ENCODE measurements at places on chromosomes 3 and 15. TPM values are rescaled to one million over a fixed set of nuclear protein-coding genes. Genes with fewer than 3 reads are reported as not detected.

DNA sequence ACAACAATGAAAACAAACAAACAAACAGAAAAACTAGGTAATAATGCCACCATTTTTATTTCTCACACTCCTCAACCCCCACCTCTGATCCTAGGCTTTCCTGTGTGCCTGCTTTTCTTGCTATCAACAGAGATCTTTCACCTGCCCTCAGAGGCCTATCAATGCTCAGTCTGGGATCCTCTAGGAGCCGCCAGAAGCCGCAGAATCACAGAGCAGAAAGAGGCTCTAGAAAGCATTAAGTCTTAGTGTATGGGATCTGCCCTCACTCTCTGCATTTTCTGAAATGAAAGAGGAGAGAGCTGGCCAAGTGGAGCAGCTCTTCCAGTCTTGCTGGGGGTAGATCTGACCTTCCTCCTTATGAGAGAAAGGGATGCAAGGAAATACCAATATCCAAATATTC, 306.8 kb downstream of the TUSC7 start:
- no peak for DNase-seq

DNA sequence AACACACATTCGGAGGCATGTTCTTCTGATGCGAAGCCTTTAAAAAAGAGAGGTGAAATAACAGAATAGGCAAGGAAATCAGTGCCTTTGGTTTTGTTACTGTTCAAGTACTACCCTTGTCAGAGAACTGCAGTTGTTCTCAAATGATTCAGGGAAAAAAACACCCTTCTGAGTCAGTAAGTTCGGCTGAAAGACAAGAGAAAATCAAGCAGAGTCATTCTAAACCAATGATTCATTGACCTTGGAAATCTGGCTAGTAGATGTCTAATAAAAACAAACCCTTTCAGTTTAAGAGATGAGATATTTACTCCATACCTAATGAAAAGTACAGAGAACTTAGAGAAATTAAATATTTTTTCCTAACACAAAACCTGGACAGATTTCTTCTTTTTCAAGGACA, 72.7 kb upstream of the ABI3BP start:
- DNase-seq = no peak

DNA sequence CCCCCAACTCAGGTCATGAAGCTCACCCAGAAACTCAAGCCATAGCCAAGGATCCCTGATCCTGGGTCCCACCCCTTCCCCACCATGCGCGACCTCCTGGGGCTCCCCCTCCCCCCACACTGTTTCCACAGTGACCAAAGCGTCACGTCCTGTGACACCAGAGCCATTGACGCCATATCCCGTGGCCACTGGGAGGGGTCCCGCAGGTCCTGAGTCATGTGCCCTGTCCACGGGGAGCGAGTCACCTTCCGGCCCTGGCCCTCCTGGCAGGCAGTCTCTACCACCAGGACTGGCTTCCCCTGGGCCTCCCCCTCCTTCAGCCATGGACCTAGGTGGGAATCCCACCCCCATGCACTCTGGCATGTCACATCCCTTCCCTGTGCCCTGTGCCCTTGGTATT, 15.6 kb downstream of the SEMA3F start:
- no peak for DNase-seq

- DNase-seq = no peak
Measured at GRCh38 chr3:123153125-123154019, 48.4 kb upstream of the SEC22A start.

GRCh38 chr3:15465876-15466585, 38.6 kb downstream of the EAF1 start:
- DNase-seq = no peak

DNA sequence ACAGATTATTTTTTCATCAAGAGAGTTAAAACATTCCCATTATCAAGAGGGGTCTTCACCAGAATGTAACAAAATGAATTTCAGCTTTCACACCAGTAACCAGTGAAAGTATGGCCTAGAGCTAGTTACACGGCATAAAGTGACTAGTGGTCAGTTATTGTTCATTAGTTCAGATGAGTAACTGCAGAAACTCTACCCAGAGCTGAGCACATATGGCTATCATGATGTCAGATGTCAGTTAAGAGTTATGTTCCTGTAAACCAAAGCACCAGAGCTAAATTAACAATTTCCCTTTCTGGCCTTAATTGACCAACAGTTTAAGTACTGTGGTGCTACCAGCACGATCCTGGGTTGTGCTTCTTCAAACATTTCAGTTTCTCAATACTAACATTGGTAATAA, 6.6 kb upstream of the MRPS25 start:
- no peak for DNase-seq

DNA sequence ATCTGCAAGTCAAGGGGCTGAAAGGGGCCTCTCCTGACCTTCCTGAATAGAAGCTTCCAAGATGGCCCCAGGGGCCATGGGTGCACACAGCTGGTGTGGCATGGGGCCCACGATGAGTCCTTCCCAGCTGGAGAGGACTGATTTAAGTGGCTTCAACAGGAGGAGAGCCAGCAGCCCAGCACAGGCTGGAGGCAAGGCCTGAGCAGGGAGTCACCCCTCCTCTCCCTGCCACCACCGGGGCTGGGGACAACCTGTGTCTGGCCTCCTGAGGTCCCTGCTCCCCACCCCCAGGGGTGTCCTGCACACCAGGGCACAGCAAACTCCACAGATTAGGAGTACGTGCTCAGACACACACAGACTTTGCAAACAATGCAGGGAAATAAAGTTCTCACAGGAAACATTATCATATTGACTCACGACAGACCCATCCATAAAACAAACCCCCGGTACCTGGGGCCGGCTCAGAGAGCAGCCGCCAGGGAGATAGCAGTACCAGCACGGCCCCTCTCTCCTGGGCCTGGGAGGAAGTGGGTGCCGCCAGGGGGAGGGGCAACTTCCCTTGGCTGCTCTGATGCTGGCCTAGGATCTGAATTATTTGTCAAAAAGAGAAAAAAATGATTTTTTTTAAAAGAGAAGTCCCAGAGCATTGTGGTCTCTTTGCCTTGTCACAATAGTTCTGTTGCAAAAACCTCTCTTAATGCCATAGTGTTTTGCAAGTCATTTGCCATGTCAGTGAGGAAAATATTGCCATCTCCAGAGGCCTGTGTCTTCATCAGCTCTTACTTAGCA, 21.9 kb upstream of the TSEN2 start:
- DNase-seq = no peak

GRCh38 chr3:41893977-41894376, 67.9 kb downstream of the ULK4 start:
- no peak for DNase-seq

- DNase-seq = no peak
Measured at GRCh38 chr3:197132916-197133530, 103.4 kb upstream of the MELTF start.

DNA sequence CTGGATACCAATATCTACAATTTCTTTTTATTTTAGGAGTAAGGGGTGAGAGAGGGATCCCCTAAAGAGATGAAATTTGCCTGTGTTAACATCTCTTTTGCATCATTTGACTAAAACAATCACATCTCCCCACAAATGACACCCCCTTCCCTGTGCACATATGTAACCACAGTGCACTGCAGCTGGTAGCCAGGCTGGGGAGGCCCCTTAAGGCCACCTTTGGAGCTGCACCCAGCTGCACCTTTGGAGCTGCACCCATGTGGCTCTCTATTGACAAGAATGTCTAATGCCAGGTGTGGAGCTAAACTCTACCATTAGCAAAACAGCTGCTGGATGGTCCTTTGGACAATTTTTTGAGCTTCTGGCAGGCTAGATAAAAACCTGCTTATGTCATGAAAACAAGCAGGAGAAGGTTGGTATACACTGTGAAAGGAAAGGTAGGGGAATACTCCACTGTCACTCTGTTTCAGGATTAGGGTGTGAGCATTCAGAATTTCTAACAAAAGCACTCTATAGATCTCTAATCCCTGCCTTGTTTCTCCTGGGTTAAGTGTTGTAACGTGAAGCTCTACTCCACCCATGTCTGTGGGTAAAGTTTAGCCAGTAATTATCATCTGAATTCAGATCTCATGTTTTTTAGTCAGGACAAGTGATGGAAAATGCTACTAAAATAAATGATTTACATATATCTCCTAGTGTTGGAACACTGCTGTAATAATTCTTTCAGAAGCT, 52.1 kb downstream of the TFG start:
- DNase-seq = no peak

GRCh38 chr15:93460717-93461116, 371.7 kb upstream of the RGMA start:
- no peak for DNase-seq

GRCh38 chr3:123353850-123354233, 95.0 kb downstream of the ADCY5 start:
- no peak for DNase-seq

DNA sequence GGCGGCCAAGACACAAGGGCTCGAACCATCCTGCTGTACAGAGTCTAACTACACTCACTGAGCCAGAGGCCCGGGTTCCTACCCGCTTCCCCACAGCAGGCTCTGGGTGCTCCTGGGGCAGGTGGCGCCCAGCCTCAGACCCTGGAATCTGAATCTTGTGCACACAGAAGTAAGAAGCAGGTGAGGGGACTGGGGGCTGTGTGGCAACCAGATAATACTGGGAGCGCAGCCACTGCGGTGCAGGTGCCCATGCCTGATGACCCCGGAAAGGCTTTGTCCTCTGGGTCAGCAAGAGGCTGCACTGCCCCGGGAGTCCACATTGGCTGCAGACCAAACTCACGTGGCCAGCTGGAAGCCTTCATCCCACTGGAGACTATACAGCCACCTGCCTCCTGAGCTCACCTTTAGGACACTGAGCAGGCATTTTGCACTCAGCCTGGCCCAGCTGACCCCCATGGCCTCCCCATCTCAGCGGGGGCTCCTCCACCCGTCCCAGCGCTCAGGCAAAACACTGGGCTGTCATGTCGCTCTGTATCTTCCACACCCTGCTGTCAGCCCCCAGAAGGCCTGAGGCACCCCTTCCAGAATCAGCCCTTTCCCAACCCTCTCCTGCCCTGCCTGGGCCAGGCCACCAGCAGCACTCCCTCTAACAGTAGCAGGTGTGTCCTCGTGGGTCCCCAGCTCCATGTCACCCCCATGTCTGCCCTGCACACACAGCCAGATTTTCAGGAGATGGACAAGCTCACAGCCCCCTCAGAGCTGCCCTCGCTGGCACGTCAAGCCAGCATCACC, 101.0 kb upstream of the IQSEC1 start:
- no peak for DNase-seq

DNA sequence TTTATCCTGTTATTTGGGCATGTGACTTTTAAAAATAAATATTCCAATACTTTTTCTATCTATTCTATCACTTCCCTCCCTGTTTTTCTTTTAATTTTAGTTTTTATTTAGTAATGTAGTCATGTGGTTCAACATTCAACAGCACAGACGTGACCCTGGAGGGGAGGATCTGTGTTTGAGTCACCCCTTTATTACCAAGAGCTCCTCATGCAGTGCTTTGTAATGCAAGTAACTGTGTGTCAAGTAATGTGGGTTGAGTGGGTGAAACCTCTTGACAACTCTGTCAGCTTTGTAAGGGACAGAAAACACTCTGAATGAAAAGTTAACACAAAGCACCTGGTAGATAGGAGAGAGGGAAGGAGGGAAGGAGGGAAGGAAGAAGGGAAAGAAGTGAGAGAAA, 89.7 kb upstream of the FGF12 start:
- no peak for DNase-seq

DNA sequence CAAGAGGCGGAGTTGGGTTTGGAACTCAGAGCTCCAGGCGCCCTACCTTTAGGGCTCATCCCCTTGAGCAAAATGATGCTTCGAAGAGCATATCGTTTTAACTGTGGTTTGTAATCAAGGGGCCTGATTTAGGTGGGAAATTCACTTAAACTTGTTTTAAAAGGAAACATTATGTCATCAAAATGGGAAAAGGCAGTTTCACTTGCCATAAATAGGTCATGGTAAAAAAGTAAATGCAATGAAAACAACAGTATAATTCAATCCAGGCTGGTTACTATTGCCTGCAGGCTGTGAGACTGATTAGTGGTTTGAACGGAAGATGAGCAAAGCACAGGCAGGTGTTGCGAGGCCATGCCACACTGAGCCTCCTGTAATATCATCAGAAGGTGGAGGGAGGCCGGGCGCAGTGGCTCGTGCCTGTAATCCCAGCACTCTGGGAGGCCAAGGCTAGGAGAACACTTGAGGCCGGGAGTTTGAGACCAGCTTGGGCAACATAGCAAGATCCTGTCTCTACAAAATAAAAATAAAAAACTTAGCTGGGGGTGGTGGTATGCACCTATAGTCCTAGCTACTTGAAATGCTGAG, 2.1 kb downstream of the HDAC11 start:
- DNase-seq = peak; percentile 42

- no peak for DNase-seq
Measured at GRCh38 chr3:141894524-141895176, 18.2 kb downstream of the ATP1B3 start.

GRCh38 chr15:99504071-99504822, 61.5 kb upstream of the MEF2A start:
- no peak for DNase-seq

DNA sequence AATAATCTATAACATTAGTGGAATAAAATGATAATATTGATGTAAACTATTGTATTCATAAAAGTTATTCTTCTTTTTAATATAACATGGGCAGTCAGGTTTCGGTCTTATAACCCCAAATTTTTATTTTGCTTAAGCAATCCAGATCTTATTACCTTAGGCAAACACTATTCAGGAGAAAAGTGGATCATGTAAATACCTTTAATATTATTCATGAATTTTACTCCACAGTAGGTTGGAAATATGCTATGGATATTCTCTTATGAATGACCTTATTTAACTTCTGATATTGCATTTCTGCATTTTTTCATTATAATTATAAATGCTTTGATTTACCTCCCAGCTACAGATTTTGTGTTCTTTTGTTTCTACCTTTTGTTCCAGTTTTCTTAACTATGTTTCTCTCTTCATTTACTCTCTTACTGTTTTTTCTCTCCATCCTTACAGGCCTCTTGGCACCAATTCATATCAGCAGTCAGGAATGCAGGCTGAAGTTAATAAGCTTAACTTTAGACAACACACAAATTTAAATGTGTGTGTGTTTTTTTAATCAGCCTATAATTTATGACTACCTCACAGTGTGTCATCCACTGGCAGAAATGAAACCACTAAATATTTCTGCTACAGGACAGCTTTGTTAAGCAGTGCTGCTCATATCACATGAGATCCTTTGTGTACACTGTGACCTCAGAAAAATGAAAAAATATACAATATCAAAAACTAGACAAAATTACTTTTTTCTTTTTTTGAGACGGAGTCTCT, 111.0 kb downstream of the NSUN3 start:
- DNase-seq = no peak

- DNase-seq = peak; percentile 81
Measured at GRCh38 chr3:51974963-51975851, at the start of gene ABHD14A. Gene ABHD14A, plus strand, starts transcription at chr3:51975064. Its CDS starts 72 bp downstream, at chr3:51975136.

GRCh38 chr15:90033006-90033405, 31.9 kb downstream of the ZNF710 start:
- DNase-seq = peak; percentile 47

Gene RTP1
- total RNA-seq = not detected

Gene GOLGA8T
- total RNA-seq = 1.5 TPM

Gene AGBL1
- total RNA-seq = 0.49 TPM

Gene IL5RA
- 0.49 TPM for total RNA-seq

Gene SLC51A
- total RNA-seq = 0.58 TPM

Gene CCDC80
- 143 TPM for total RNA-seq

Gene CACNA2D3
- total RNA-seq = 6.9 TPM

Gene SPTBN5
- 35.0 TPM for total RNA-seq

Gene TGM4
- total RNA-seq = not detected

Gene SLC38A3
- 2.5 TPM for total RNA-seq

Gene POLQ
- 0.09 TPM for total RNA-seq
